Foreskin melanocyte (primary cell): ENCODE measurements at places on chromosomes 7 and 10.

DNA sequence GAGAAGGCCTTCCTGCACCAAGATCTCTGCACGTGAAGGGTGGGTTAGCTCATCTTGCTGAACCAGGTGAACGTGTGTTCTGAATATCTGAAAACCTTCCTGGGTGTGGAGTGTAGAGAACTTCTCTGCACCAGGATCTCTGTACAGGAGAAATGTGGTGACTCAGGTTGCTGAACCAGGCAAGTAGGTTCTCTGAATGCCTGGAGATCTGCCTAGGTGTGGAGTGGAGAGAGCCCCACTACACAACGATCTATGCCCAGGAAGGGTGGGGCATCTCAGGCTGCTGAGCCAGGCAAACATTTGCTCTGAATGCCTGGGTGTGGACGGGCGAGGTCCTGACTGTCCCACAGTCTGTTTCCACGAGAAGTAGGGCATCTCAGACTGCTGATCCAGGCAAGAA lies 1002.3 kb upstream of the KCND2 start:
- DNase-seq = no peak

DNA sequence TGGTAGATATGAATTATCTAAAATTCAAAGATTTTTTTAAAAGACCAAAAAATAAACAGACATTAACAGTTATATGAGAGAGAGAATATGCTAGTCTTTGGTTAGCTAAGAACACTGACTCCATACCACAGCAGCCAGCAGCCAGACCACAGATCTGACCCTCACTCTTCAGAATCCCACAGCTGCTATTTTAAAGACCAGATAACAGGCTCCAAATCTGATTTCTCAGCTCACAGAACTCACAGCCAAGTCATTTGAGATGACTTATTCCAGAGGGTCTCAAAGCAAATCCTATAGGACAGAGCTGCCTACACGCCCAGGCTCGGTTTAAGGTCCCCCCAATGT lies 20.4 kb downstream of the NUDCD3 start:
- DNase-seq = no peak

DNA sequence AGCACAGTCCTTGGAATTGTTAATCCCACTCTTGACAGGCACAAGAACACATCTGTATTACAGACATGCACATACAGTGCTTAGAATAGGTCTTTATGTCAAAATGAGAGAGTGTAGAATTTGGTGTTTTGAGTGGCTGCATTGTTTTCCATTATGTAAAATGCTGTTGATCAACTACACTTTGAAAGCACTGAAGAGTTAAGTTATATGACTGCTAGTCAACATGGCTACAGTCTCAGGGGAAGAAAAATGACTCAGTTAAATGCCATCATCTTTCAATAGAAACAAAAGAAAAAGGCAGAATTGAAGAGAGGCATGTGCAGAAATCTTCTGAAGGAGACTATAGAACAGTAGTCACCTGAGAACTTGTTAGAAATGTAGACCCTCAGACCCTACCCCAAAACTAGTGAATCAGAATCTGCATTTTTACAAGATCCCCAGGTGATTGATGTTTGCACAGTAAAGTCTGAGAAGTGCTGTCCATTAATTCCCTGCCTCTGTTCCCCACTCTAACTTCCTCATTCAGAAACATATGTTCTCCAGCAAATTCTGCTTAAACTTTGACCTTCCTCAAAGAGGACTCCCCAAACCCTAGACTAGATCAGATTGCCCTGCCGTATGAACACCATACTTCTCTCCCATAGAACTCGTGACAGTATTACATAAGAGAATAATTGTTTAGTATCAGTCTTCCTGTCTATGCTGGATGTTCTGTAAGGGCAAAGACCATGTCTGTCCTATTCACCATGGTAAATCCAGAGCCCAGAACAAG lies 16.0 kb downstream of the SND1 start:
- DNase-seq = peak; percentile 35

- no peak for DNase-seq
These were observed 13.2 kb upstream of the TRA2A start for GRCh38 chr7:23544913-23545354.

DNA sequence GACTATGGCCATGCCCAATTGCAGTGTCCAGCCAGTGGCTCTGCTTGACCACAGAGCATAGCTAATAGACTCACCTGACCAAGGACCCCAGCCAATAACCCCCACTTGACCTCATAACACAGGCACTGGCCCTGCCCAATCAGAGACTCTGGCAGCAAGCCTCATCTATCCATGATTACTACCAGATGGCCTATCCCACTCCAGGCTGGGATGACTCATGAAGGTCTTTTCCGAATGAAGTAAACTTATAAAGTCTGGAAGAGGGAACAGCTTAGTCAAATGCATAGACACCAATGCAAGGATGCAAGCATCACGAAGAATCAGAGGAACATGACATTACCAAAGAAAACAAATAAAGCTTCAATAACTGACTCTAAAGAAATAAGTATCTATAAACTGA lies 141.4 kb downstream of the TMEM168 start:
- DNase-seq = no peak

GRCh38 chr7:94429153-94429552 lies 34.5 kb downstream of the COL1A2 start:
- no peak for DNase-seq

DNA sequence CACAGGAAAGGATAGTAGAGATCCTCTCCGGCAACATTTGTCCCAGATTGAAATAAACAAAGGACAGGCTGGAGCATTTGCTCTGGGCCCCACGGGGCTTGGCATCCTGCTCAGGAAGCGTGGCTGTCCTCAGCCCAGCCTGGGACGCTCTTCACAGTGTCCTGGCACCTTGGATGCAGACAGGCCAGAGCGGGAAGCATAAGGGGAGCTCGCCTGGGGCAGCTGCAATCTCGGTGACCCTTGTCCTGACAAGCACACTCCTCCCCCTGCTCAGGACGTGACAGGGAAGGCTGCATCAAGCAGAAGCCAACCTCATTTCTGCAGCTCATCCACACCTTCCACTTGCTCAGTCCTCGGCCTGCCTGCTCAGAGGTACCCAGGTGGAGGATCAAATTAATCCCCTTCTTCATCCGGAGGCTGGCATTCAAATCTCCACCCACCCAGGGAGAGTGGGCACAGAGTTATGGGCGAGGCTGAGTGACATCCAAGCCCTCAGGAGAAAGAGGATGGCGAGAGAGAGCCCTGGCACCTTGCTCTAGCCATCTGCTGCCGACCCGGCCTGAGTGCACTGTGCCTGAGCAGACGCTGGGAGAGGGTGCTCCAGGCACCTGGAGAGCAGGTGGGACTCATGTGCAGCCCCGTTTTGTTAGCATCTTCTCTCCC lies 47.6 kb downstream of the ABRAXAS2 start:
- no peak for DNase-seq

GRCh38 chr10:126889421-126889820 lies 15.8 kb upstream of the DOCK1 start:
- DNase-seq = no peak

- no peak for DNase-seq
These were observed 276.9 kb downstream of the GATA3 start for GRCh38 chr10:8331387-8331786.

DNA sequence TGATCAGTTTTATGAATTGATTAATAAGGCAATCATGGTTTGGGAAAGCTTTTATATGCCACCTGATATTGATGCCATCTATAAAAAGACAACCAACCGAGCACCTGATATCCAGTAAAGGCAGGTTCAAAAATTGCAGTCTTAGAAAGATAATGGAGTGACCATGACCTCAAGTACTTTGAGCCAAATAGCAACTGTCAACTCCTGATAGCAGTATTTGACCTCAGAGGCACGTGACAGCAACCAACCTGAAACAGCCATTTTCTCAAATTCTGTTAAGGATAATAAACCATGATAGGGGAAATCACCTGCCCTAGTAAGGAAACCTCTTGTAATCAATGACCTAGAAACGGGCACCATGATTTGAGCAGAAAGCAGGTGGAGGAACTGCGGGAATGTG lies 77.1 kb upstream of the NFE2L3 start:
- no peak for DNase-seq

DNA sequence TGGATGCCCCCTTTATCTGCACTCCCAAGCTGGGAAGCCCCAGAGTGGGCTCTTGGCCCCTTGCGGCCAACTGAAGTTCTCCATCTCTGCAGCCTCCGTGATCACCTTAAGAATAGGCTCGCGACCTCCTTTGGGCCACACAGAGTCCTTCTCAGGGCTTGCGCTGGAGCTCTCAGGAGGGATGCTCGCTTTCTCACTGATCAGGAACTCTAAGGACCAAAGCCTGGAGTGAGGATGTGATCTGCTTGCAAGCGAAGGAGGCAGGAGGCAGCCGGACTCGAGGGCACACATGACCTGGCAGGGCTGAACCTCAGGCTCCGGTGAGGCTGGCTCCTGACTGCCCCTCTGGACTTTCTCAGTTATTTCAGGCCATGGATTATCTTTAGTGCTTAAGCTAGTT lies 192.1 kb upstream of the MKI67 start:
- DNase-seq = no peak

DNA sequence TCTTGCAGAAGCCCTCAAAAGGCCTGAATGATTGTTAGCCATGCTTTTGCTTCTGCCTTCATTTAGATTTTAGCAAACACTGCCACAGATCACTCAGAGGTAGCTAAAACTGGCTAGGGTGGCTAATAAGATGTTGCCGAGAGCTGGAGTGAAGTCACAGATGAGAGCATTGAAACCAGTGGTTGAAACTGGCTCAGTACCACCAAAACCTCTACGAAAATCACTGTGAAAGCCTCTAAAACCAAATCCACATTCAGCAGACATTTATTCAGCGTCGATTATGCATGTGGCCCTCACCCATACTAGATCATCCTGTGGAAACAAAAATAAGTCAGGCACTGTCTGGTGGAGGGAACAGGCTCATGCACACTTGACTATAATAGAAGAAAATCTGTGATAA lies 50.8 kb downstream of the PIK3CG start:
- DNase-seq = no peak

GRCh38 chr7:2698581-2699288 lies 10.7 kb downstream of the AMZ1 start:
- no peak for DNase-seq

- no peak for DNase-seq
These were observed 31.2 kb downstream of the GFRA1 start for GRCh38 chr10:116241642-116242410.

GRCh38 chr10:93493162-93493561 lies 3.2 kb upstream of the CEP55 start:
- no peak for DNase-seq

- DNase-seq = peak; percentile 55
These were observed 220.0 kb downstream of the LRMDA start for GRCh38 chr10:75651417-75651816.

GRCh38 chr10:88293073-88293472 lies 290.0 kb downstream of the RNLS start:
- no peak for DNase-seq

DNA sequence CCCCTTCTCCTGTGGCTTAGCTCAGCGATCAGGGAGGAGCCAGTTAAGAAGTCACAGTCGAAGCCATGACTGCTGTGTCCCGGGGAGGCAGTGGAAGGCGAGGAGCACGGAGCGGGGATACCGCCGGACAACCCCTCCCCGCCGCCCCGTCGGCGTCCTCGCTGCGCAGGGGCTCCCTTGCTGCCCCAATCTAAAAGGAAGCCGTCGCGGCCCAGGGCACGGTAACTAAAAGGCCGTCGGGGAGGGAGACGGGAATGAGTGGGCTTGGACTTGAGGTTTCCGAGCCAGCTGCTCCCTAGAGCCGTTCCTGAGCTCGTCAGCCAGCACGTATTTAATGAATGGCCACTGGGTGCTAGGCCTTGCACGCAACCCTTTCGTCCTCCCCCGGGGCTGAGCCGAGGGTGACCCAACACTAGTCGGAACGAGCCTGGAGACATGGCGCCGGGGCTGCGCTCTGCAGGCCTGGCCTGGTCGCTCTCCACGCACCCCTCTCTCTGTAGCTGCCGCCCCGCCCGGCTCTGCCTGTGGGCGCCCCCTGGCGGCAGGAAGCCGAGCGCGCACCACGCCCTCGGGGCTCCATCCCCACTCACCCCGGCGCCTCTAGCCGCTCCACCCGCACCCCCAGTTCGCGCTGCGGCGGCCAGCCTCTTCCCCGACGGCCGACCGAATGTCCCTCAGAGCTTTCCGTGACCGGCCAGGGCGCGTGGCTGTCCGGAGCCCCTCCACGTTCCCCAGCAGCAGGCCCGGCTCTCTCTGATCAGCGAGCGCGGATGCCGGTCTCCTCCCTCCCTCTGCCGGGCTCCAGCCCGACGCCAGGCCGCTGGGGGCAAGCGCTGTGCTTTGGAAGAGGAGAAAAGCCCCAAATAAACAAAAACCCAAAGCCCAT lies 29.3 kb upstream of the KCNK18 start:
- DNase-seq = peak; percentile 40

GRCh38 chr10:133532871-133533270 lies 5.7 kb downstream of the CYP2E1 start:
- DNase-seq = no peak

DNA sequence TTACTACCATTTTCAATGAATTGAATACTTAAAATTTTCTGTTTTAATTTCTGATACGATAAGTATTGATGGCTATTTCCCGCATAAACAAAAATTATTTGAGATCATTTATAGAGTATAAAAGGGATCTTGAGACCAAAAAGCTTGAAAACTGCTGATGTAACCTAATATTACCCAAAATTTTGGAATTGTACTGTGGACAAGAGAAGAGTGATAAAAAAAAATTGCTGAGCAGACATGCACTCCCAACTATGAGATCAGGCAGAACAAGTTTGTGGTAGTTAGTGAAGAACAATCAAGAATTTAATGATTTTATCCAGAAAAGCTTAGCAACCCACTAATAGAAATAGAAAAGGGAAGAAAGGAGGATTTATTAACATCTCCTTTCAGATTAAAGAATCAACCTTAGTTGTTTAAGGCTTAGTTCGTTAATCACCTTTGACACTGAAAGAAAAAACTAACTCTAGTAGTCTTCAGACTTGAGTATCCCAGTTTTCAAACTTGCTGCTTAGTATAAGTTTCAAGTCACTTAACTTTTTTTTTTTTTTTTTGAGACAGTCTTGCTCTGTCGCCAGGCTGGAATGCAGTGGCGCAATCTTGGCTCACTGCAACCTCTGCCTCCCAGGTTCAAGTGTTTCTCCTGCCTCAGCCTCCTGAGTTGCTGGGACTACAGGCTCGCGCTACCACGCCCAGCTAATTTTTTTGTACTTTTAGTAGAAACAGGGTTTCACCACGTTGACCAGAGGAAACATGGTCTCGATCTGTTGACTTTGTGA lies 50.6 kb upstream of the ZC3HAV1 start:
- DNase-seq = no peak

DNA sequence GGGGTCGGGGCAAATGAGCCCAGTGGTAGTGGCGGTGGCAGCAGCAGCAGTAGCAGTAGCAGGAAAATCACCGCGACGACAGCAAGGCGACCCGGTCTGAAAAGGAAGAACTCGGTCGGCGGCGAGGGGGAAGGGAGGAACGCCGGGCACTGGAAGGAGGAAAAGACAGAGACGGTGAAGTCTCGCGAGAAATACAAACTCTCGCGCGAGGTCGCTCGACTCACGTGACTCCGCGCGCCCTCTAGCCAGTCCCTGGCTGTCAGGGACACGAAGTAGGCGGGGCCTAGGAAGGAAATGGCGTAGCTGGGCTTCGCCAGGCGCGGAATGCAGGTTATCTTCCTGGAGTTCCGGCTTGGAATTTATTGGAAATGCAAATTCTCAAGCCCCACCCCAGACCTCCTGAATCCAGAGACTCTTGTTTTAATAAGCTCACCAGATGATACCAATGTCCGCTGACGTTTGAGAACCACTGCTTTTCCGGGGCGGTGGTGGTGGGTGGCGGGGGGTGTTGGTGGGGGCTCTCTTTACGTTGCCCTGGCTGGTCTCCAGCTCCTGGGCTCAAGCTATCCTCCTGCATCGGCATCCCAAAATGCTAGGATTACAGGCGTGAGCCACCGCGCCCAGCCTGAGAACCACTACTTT lies at the start of gene SMNDC1:
Gene SMNDC1 (minus strand): TSS at position 141 of the 642 bp plus-strand sequence. CDS start 1,333 bp downstream, outside the sequence.
- DNase-seq = peak; percentile 96
